Eye (tissue), 1 donor: ENCODE measurements at places on chromosomes 3 and 15.

- DNase-seq: no peak
Observed at GRCh38 chr15:95795386-95795785, 535.1 kb upstream of the NR2F2 start.

- DNase-seq: no peak
Observed at GRCh38 chr3:58322793-58323192, 9.9 kb upstream of the PXK start.

DNA sequence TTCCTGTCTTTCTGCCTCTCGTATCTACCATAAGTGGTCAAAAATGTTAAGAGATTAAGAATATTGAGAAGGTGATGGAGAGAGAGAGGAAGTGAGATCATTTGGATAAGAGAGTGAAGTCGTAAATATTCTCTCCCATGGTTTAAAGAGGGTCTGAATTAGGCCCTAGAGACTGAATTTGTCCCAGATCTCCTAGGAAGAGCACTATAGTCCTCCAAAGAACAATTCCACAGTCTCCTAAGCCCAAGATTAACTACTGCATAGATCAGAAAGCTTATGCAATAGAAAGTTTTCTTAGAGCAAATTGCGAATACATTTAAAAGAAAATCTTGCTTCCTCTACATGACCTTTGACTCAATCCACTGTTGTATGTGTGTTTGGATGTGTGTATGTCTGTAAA, 598.8 kb downstream of the TUSC7 start:
- DNase-seq: no peak

- no peak for DNase-seq
Observed at GRCh38 chr3:194328942-194329582, 22.1 kb downstream of the CPN2 start.

DNA sequence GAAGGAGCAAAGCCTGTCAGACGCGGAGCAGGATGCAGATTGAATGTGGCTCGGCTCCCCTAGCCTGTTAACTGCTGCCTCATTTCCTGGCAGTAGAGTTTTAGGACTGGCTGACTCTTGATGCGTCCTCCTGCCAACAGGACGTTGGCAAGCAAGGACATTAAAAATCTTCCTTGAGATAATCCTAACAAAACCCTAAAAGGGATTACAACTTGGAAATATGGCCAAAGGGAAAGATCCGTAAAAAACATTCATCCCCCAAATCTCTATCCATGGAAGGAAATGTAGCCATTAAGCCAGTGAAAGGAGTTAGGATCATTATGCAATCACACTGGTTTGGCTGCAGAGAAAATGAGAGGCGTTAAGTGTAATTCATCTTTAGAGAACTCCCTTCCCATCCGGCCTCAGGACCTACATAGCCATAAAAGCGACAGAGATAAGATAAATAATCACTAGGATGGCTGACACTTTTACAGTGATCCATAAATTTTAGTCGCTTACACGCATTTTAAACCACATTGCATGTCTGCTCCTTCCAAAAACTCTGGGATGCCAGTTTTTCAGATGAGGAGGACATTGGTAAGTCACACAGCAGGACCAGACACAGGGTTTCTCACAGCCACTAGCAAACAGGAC, 44.5 kb upstream of the C3orf80 start:
- no peak for DNase-seq

- no peak for DNase-seq
Observed at GRCh38 chr3:62995119-62995518, 119.9 kb upstream of the CADPS start.

GRCh38 chr3:66644549-66644948, 143.7 kb upstream of the LRIG1 start:
- no peak for DNase-seq
